AG10803 (cell line): ENCODE measurements at places on chromosomes 11 and 22.
A peak's percentile ranks its signal among the peaks of the same experiment; 100 is the strongest.

DNA sequence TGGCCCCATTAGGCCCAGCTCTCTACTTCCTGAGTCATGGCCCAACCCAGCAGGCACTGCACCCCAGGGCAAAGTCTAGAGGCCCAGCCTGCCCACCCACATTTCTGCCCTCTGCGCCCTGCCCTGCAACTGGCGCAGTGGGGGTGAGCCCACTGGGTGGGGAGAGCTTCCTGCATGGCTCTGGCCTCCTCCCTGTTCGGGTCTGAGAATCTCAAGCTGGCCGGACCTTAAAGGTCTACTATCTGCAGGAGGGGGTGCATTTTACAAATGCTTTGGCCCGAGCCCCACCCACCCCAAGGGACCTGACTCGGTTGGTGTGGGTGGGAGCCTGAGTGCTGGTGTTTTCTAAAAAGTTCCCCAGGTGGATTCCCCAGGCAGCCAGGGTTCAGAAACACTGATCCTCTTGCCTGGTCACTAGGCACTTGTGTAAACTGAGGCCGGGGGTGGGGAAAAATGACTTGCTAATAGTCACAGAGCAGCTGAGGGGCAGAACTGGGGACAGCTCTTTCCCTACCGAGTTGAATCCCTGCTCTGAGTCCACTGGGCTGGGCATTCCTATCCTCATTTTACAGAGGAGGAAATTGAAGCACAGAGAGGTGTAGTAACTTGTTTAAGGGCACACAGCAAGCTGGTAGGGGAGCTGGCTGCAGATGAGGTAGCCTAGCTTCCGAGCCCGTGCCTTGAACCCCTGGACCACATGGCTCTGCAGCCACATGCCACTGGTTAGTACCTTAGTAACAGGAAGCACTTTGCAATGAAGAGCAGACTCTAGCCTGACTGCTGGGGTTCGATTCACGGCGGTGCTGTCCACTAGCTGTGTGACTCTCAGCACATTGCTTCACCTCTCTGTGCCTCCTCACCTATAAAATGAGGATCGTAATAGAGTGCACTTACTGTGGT is 36.3 kb downstream of the CD82 start:
- no peak for DNase-seq

DNA sequence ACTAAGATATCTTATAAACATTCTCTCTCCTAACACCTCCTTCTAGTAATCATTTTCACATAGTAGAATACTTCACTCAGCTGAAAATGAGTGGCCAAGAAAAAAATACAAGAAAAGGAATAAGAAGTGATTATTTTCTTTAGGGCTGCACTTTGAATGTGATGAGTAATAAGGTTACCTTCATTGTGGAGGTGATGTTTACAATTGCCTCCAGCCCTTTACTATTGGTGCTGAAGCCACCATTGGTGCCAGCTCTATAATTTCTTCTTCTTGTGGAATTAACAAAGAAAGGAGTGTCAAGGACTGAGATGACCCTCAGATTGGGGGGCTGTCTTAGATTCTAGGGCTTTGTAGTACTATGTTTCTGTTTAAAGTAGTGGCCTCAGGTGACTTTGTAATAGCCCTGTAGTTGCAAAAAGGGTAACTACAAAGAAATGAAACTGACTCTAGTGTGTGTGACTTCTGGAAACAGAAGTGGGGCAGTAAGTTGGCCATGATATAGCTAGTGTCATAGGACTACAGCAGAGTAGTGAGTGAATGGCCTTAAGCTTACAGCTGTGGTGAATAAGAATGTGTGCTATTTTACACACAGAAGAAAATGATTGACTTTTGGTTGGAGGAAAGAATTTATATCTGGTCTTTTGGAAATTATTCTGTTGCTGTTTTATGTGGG is 287.2 kb downstream of the TMEM135 start:
- DNase-seq, result no peak

GRCh38 chr11:44243595-44244343 is 66.2 kb downstream of the ALX4 start:
- DNase-seq, result peak; percentile 66

GRCh38 chr11:44258839-44259420 is 51.0 kb downstream of the ALX4 start:
- DNase-seq, result peak; percentile 11

- no peak for DNase-seq
Observed at GRCh38 chr22:29309332-29310064, 3.0 kb downstream of the GAS2L1 start.

DNA sequence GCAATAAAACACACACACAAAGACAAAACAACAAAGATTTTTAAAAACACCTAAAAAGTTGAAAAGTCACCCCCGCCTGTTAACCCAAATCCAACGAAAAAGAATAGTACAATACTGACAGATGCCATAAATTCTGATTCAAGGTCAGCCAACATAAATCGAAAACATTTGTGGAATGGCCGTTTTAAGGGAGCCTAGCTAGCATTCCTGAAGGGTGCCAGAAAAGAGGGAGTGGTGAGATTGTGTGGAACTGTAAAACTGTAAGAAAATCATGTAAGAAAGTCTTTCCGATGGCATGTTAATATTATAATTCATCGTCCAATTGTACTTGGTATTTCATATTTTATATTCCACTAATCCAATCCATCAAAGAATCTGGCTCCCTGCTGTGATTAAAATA is 75.1 kb downstream of the RAB38 start:
- DNase-seq, result peak; percentile 37

DNA sequence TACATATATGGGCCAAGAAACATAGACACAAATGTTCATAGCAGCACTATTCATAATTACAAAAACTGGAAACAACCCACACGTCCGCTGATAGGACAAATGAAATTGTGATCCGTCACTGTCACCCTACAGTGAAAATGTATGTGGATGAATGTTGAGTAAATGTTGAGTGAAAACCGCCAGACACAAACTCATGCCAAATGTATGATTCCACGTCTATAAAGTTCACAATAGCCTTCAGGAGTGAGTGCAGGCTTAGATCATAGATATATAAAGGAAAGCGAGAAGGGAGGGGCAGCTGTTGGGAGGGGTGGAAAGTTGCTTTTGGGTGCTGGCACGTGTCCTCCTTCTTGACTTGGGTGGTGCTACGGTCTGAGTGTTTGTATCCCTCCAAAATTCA is 33.6 kb downstream of the DBX1 start:
- DNase-seq, result no peak
